ENCODE measurements at places on chromosomes 1 and 21.

DNA sequence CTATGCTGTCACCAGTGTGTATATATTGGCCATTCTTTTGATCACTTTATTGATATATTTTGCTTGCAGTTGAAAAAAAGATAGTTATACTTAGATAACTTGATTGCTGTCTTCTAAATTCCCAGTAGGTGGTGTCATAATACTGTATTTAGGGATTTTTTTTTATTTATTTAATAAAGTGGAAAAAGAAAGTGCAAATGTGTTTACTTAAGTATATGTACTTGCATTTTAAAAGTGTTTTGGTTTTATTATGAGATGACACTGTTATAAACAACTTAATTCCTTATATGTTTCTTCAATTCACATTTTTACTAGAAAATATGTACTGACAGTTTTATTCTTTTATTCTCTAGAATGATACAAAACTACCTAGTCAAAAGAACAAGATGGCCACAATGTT lies 164.8 kb downstream of the USP25 start:
- DNase-seq, result no peak

DNA sequence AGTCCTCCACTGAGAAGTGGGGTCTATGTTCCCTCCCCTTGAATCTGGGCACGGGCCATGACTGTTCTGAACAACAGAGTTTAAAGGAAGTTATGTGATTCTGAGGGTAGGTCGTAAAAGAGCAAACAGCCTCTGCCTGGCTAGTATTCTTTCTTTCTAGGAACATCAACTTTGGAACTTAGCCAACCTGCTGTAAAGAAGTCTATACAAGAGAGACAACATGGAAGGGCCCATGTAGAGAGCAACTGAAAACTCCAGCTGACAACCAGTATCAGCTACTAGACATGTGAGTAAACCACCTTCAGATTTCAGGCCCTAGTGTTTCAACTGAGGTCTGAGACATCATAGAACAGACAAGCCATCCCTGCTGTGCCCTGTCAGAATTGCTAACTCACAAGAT lies 7.5 kb downstream of the SELENOF start:
- DNase-seq, result no peak

GRCh38 chr1:207218512-207219362 lies 102.7 kb upstream of the CD55 start:
- no peak for DNase-seq

DNA sequence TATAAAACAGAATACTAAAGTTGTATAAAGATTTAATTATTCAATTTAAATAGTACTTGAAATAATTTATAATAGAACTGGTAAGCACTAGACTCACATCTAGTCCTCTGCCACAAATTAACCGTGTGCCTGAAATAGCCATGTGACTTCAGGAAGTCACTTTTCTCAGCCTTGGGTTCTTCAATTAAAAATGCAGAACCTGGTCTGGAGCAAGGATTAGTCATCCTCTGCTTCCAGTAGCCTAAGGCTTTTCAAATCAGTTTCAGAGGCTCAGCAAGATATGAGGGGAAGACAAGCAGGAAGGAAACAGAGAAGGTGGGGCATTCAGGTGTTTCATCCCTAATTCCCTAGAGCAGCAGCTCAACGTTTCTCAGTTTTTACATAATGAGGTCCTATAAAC lies 23.0 kb downstream of the DPH5 start:
- no peak for DNase-seq

GRCh38 chr1:63189677-63190076 lies 132.7 kb upstream of the FOXD3 start:
- no peak for DNase-seq

DNA sequence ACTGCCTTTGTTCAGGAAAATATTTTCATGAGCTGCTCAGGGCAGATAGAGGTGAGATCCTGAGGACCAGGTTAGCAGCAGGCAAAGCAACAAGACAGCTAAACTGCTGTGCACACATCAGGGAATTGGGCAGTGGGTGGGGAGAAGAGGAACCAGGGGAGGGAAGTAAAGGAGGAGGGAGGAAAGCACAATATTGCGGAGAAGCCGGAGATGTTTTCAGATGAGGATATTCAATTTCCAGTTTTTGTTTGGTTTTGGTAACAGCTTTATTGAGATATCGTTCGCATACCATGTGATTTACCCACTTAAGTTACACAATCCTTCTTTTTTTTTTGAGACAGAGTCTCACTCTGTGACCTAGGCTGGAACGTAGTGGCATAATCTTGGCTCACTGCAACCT lies 34.5 kb downstream of the EPHA10 start:
- DNase-seq, result no peak

GRCh38 chr1:217211486-217211885 lies 419.4 kb downstream of the GPATCH2 start:
- DNase-seq, result no peak

Measured in 8988T (cell line).